Urinary bladder (tissue), 4 donors: ENCODE measurements at places on chromosomes 7 and 10. TPM values are rescaled to one million over a fixed set of nuclear protein-coding genes. Genes with fewer than 3 reads are reported as not detected.

DNA sequence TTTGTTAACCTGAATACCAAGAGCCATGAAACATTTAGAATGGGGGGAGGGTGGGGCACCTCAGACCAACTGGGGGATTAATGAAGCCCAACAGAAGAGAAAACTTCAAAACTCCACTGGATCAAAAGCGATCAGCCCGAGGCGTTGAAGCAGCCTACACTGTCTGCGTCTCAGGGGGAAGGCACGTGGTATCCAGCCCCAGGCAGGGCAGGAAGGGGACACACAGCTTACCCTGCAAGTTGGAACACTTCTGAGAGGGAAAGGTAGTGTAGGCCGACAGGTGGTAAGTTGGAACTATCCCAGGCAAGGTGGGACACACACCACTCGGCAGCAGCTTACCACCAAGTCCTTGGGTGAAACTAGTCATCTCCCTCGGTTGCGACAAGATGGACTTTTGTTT lies 102.9 kb downstream of the TAX1BP1 start:
- no peak for DNase-seq

DNA sequence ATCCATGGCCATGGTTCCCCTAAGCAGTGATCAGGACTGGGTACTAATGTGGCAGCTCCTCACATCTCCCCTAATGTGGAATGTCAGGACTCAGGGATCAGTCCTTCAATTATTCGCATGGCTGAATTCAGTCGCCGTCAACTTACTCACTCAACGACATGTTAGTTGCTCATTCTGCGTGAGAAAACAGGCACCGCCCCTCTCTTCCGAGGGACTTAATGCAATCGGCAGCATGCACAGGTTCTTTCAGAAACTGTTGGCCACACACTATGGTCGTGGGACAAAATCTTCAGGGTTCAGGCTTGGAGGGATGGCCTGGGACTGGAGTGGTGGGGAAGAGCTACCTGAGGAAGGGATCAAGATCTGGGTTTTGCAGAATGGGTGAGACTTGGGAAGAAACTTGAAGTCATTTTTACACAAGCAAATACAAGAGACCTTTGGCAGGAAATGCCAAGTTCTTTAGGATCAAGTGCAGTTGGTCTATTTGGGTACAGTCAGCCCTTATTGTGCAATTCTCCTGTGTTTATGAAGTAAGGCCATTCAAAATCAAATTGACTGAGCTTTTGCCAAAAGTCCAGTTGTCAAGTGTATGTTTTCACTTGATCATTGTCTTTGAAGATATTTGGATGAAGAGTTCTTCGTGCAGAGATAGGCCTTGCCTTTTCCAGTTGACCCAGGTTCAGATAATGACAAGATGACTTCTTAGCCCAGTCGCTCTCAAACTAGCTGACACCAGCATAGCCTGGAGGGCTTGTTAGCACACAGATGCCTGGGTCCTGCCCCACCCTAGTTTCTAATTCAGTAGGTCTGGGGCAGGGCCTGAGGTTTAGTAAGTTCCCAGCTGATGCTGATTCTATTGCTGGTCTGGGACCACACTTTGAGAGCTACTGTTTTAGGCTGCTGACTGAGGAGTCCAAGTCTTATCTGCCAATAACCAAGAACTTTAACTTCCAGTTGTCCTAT lies 48.5 kb downstream of the LRRC18 start:
- no peak for DNase-seq

GRCh38 chr10:126398924-126399323 lies 10.6 kb upstream of the ADAM12 start:
- DNase-seq: no peak

DNA sequence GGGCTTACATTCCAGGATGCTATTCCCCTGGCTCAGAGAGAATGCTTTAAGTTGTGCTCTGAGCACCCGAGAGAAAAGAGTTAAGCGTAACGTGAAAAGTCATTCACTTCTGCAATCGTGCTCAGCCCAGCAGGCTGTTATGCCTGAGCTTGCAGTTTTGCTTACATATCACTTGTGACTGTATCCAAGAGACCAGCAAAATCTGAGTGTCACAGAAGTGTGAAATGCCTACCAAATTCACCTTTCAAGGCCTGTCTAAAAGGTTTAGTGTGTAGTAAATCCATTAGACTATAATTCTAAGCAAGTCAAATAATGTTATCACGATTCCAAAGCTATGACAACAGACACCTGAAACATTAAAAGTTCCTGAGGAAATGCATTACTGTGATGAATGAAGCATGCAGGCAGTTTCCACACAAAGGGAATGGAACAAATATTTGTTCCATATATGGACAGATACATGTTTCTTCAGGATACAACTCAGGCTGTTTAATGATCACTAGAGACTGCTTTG lies 20.1 kb downstream of the ITGB1 start:
- DNase-seq: no peak

DNA sequence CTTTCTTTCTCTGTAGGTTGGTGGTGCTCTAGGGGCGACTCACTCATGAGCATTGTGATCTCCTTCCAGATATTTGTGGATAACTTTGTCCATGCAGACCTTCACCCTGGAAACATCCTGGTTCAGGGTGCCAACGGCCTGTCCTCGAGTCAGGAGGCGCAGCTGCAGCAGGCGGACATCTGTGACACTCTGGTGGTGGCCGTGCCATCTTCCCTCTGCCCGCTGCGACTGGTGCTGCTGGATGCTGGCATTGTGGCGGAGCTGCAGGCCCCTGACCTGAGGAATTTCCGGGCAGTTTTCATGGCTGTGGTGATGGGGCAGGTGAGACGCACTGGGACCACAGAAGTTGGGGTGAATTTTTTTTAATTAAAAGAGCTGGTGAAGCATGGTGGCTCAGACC lies 9.6 kb upstream of the NDUFB2 start:
- no peak for DNase-seq

The ZRANB1 gene
- polyA plus RNA-seq: 17.6 TPM

- DNase-seq: no peak
Measured at GRCh38 chr10:57898231-57898630, 369.5 kb downstream of the IPMK start.

- no peak for DNase-seq
Measured at GRCh38 chr10:336247-336646, 201.0 kb downstream of the ZMYND11 start.

DNA sequence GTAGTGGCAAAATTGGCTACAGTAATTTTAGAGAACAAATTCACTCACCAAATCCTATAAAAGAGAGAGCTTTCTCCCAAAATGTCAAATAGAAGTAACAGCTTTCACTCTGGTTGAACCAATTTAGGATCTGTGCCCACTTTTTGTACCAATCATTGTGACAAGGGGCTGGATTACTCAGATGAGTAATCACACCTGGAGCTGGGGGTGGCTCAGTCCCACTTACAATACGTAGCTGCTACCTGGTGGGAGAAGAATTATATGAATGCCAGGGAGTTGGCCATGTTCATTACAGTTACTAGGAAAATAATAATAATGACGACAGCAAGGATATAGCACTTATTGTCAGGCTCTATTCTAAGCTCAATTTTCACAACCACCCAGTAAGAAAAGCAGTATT lies 23.4 kb upstream of the SLC26A3 start:
- no peak for DNase-seq

The ADRA2A gene
- polyA plus RNA-seq: 15.0 TPM

DNA sequence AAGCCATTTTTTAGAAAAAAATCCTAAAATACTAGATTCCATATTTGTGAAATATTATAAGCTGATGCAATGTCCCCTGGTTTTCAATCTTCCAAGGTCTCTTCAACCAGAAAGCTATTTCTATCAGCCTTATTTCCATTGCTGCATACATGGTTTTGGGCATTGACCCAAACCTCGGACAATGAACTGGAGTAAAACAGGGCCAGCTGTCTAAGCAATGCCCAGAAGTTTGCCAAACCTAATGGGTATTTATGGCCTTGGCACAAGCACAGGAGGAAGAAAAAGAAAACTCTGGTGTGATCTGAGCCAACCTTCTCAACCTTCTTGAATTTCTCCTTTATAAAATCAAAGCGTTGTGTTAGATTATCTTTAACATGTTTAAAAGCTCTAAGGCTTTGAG lies 402.3 kb downstream of the DNAJB9 start:
- DNase-seq: no peak
